ENCODE measurements at places on chromosomes 1 and 21.

DNA sequence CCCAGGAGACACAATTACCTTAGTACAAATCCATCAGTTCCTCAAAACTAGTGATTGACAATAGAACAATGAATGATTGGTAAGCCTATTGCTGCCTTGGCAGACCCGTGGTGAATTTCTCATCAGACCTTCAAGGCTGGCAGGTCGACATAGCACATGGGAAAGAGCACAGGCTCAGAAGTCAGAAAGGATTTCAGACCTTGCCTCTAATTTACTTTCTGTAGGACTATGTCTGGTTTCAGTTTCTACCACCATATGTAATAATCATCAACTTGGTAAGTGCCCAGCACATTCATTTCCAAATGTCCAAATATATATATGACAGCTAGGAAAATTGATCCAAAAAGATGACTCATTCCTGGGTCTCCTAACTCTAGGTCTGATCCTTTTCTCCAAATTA is 62.5 kb upstream of the GRHL3 start:
- DNase-seq: no peak

- DNase-seq: no peak
Observed at GRCh38 chr1:14880456-14881316, 272.9 kb upstream of the TMEM51 start.

DNA sequence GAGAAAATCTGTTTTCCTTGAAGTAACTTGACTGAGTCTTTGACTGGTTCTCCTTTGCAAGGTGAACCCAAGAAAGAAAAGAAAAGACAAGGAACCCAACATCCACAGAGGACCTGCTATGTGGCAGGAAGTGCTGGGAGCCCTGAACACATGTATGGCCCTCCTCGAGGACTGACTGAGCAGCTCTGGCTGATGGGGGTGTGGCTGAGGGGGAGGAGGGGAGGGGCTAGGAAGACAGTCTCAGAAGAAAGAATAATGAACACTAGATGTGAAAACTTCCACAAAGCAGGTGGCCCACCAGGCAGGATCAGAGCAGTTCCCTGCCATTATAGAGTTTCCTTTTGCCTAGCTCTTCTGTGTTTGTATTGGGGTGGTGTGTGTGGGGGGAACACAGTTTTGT is 26.1 kb downstream of the NENF start:
- DNase-seq: no peak

DNA sequence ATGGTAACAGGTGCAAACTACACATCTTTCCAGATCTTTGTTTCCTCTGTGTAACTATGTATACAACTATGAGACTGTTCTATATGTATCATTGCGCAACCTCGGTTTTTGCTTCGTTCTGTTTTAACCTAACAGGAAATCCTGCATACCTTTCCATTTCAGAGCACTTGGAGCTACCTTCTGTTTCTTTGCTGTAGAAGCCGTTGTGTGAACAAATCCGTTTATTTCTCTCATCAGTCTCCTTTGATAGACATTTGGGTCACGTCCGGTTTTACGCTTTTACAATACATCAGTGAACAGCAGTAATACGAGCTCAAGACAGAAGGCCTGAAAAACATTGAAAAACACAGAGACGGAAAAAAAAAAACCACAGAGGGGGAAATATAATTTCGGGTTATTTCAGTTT is 10.5 kb downstream of the ATP5IF1 start:
- no peak for DNase-seq

DNA sequence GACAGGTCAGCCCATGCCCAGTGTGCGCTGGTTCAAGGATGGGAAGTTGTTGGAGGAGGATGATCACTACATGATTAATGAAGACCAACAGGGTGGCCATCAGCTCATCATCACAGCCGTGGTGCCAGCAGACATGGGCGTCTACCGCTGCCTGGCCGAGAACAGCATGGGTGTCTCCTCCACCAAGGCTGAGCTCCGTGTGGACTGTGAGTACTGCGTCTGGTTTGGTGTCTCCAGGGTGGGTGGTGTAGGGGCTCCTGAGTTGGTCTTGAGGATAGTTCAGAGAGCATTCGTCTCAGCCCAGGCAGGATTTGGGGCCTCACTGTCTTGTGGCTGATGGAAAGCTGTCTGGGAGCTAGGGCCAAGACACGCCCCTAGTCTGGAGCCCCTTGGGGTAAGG is 83.2 kb downstream of the TRIM11 start:
- no peak for DNase-seq

All from HAP-1 (cell line).